Vagina (tissue), 2 donors: ENCODE measurements at places on chromosomes 7 and 10.

- DNase-seq: peak; percentile 83
Observed at GRCh38 chr10:79386637-79387465, 39.6 kb downstream of the PPIF start.

DNA sequence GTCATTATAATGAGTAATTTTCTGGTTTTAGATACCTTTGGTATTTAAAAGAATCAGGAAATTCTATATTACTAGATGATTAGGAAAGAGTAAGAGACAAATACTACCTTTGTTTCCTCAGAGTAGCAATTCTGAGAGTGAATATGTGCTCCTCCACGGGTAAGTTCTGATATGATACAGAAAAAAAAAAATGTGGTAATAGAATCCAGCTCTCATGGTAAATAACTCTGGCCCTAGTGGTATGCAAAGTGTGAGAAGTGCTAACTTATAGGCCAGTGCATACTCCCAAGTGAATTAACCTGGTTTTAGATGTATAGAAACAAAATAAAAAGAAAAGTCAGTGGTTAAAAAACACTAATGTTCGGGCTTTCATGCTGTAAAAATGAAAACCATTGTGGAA, 512.6 kb upstream of the SEMA3D start:
- DNase-seq: no peak

GRCh38 chr10:58641708-58642107, 129.0 kb downstream of the BICC1 start:
- no peak for DNase-seq

DNA sequence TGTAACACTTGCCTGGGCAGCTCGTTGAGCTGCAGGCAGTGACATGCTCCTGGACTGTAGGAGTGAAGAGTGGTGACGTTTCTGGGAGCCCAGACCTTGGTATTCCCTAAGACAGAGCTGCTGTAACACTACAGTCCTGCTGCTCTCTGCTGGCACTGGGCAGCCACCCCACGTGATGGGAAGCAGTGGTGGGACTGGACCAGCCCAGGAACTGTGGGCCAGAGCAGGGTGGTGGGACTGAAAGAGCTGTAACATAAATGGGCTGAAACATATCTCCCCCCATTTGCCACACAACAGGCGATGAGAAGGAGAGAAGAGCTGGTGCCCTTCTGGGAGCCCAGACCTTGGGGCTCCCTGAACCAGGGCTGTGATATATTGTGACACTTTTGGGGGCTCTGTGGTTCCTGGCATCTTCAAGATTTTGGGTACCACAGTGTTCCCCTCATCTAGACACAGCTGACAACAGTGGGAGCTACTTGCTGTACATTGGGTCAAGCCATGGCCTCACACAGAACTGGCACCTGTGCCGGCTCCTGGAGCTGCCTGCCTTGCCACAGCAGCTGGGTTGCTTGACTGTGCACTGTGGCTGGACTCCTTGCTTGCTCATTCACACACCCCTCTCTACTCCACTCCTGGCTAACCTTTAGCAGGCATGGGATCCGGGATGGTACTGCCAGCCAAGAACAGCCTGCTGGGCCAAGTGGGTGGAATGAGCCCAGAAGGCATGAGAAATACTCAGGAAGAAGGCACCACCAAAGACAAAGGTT, 161.3 kb upstream of the PCDH15 start:
- DNase-seq: no peak

GRCh38 chr10:83367036-83367435, 772.3 kb upstream of the GHITM start:
- no peak for DNase-seq
